ENCODE measurements at places on chromosomes 3 and 15.

DNA sequence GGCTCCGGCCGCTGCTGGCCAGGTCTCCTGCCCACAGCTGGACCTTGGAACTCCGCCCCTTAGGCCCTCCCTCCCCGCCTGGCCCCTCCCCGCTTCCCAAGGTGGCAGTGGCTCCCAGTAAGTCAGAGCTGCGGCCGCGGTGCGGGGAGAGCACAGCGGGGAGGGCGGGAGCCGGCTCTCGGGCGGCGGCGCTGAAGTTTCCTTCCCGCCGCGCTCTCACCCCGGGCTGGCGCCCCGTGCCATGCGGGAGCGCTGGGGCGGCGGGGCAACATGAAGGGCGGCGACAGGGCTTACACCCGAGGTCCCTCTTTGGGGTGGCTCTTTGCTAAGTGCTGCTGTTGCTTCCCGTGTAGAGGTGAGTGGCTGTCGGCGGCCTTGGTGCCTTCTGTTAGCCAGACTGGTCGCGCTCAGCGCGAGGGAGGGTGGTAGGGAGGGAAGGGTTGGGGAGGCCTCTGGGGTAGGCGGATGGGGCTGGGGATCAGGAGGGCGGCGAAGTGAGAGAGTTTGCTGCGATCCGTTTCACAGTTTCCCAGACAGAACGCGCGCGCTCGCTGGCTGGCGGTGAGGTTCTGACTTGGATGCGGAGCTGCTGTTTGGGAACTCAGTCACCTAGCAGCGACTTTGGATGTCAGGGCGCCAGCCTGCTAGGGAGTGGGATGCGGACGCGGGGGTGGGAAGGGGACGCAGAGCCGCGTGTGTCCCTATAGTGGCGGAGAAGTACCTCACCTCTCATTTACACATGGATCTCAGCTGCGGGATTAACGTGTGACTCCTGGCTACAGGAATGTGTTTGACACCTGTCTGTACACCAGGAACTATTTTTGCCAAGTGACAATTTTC is 145.5 kb upstream of the UMPS start:
- no peak for DNase-seq

- DNase-seq = no peak
These were observed 53.4 kb upstream of the PTPRG start for GRCh38 chr3:61507946-61508345.

DNA sequence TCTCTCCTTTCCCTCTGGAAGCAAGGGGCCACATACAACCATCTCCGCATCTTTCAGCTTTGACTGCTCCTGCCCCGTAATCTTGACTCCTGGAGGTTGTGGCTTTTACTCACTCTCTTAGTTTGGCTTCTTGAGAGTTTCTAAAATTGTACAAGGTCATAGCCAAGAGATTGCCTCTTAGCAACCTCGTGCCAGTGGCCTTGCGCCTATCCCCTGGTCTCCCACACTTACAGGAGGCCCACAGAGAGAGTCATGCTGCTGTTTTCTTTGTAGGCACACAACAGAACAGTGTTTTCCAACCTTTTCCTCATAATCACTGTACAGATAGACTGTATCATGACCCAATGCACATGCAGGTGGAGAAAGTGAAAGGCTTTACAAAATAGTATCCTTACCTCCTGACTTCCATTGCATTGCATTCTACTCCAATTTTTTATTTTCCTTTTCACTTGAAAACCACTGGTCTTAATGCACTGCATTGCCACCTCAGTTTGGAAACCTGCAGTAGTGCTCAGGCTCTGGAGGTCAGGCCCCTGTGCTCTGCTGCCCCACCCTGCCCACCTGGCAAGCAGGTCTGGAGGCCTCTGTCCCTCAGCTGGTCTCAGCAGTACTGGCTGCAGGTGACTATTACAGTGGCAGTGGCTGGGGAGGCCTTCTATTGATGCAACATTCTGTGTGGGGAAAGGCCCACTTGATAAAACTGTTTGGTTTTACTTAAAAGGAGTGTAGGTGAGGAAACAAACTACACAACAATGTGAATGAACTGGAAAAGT is 156.2 kb downstream of the DNAJB8 start:
- DNase-seq = no peak

DNA sequence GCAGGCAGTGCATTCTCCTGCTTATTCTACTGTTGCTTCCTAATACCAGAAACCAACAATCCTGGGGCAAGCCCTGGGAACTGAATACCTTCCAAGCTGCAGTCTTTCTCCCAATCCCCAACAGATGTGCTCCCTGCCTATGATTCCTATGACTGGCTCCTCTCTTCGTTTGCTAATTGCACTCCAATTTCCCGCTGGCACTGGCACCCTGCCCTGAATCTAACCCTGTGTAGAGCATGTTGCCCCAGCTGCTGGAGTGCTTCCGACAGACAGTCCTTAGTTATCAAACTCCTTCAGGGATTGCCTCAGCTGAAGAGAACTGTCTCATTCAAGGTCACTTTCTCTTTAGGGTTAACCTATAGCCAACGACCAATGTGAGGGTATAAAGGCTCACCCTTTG is 214.1 kb downstream of the NECTIN3 start:
- DNase-seq = no peak

DNA sequence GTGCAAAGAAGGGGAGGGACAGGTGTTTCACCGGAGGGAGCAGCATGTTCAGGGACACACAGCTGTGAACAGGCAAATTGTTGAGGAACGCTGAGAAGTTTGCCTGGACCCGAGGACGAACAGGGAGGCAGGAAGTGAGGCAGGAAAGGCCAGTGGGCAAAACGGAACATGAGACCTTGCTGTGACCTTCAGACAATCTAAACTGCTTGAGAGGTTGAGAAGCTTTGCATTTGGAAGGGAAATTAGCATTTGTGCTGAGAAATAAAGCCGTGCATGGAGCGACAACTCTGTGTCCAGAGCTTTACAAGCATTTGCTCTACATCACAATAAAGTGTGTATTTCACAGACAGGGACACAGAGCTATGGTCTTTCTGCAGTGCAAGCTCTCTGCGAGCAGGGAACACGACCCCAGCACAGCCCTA is 47.9 kb downstream of the CDC25A start:
- no peak for DNase-seq

DNA sequence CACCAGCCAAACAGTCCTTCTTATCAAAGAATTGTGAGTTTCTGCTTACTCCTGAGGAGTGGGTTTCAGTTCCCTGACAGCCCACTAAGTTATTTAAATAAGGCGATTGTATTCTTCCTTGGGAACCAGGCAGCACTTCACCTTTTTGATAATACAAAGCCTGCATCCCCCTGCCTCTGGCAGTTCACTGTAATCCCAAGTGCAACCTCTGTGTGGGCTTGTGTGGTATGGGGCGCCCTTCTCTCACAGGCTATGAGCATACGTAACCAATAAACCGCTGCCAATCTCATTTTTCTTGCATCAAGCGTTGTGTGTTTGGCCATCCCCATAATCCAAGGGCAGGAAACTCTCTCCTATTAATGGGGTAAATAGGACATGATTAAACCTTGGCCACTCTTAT is 1025.6 kb downstream of the NSUN3 start:
- no peak for DNase-seq

DNA sequence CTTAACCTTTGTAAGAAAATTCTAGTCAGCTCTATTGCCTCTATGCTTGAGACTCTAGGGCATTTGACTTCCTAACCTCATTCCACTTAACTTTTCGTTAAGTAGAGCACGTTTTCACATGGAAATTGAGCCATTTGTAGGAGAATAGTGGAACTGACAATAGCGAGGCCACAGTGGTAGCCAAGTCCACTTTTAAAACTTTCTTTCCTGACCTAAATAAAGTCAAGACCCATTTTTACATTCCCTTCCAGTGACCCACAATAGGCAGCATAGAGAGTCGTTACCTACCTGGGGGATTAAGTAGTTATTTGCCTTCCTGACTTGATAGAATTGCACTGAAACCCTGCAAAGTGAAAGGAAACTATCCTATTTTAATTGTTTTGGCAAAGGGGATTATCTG is 386.0 kb upstream of the NECTIN3 start:
- no peak for DNase-seq
